Activated T-cell treated with anti-CD3 and anti-CD28 coated beads, Interleukin-2, amount 50 U/mL, for 4 hours (primary cell): ENCODE measurements at places on chromosomes 13 and 19. TPM values are rescaled to one million over a fixed set of nuclear protein-coding genes. Genes with fewer than 3 reads are reported as not detected.

The CCNA1 gene
- not detected for total RNA-seq

The RAB20 gene
- total RNA-seq, result 1.4 TPM

The URAD gene
- total RNA-seq, result not detected

The ZNF628 gene
- 12.6 TPM for total RNA-seq

The ZNF525 gene
- total RNA-seq, result 12.0 TPM

The ZNF888 gene
- 0.98 TPM for total RNA-seq

The STOML3 gene
- not detected for total RNA-seq

The GAPDHS gene
- total RNA-seq, result not detected

DNA sequence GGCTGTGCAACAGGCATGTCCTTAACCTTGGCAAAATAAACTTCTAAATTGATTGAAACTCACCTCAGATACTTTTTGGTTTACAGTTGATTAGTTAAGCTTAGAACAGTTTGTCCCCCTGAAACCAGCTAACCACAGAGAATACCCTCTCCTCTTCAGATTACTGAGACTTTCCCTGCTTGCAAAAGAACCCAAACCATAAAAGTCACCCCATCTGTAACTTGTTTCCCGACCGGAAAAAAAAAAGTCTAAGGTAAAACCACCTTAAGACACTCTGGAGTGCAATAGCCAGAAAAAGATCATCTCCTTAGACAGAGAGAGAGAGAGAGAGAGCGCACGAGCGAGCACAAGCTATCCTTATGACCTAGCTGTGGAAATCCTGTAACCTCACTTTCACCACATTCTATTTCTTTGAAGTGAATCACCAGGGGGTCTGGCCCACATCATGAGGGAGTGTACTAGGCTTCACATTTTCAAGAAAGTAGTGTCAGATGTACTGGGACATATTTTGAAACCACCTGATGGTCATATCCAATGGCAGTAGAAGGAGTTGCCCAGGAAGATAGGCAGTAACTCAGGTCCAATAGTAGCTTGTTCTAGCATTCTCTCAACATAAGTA lies 11.1 kb upstream of the GTF2F2 start:
- no peak for DNase-seq

GRCh38 chr13:67134417-67135129 lies 95.6 kb downstream of the PCDH9 start:
- no peak for DNase-seq

DNA sequence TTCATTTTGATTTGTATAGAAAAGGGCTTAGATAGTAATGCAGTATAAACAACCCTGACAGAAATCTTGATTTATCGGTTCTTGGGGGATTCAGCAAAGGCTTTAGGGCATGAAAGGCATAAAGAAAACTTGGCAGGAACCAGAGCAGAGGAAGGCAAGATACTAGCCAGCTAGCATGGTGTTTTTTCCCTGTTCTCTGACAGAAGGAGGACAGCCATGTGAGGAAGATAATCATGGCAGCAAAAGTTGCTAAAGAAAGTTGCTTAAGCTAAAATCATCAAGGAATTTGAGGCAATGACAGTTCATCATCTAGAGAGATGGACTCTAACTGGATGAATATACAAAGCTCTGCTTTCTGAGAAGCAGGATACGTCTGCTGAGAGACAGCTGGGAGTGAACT lies 294.1 kb downstream of the KCNRG start:
- DNase-seq, result no peak

DNA sequence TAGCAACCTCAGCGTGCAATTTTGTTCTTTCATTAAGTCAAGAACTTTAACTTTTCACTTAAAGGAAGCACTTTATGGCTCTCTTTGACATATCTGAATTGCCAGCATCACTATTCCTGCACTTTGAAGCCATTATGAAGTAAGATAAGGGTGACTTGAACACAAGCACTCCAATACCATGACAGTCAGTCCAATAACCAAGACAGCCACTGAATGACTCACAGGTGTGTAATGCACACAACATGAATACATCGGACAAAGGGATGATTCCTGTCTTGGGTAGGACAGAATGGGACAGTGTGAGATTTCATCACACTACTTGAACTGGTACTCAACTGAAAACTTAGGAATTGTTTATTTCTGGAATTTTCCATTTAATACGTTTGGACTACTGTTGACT lies 233.7 kb upstream of the IPO5 start:
- DNase-seq, result no peak

DNA sequence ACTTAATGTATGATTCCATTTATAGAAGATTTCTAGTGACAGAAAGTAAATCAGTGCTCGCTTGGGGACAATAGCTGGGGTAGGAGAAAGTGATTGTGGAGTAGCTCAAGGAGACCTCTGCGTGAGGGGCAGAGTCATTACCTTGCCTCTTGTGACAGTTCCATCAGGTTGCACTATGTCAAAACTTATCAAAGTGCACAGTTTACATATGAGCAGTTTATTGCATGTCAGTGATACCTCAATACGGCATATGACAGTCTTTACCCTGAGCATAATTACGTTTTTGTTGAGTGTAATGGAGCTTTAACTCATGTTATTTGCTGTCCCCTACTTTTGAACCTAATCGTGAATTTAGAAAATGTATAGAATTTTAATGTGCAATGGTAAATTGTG lies 15.0 kb downstream of the ARHGEF7 start:
- no peak for DNase-seq

DNA sequence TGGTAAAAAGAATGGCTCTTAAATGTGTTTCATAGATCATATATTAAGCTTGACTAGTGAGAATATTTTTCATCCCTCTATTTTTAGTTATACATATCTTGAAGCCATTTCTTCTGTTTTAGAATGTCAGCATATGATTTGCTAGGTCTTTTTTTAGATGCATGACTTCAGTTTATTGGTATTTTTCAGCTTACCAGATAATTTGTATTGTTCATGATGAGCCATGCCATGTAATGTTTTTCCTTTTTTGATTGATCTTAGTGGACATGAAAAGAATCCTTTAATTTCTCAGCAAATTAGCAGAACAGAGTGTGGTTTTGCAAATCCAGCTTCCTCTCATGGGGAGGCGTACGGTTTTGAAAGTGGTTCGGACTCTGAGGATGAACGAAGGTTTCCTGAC lies 168.5 kb downstream of the LMO7 start:
- DNase-seq, result no peak

DNA sequence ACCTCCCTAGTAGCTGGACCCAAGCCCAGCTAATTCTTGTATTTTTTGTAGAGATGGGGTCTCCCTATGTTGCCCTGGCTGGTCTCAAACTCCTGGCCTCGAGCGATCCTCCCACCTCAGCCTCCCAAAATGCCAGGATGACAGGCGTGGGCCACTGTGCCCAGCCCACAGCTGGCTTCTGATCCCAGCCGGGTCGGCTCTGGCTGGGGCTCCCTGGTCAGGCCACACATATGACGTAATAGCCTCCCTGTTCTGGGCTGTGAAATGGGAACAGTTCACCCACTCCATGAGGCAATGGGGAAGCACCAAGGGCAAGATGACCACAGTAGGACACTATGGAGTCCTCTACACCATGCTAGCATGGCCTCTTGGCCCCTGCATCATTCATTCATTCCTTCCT lies 41.1 kb downstream of the TINCR start:
- no peak for DNase-seq

DNA sequence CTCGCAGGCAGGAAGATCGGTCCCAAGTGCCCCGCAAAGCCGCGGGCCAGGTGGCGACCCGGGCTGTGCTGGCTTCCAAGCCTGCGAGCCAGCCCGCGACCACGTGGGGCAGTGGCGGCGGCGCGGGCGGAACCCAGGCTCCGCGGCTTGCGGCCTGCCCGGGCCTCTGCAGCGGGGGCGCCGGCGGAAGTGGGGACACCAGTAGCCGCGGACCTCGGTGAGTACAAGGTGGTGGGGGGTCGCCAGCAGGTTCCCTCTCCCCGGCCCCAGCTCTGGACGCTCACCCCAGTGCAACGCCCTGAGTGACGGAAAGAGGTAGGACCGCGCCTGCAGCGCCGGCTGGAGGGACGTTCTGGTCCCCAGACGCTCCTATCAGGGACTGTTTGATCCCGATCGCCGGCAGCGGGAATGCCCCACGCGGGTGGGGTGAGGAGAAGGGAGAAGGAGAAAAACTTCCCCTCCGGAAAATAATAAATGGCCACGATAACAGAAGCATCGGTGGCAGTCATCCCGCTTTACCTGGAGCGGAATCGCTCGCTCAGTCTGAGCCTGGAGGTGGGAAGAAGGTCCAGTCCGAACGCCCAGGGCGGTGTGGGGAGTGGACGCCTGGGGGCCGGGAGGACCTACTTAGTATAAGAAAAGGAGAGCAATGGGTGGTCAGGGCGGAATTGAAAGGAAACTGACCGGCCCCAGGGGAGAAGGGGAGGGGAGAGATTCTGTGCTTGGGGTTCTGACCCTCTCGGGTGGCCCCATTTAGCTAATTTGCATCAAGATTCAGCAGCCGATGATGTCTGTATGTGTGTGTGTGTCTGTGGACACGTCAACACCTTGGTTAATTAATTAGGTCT lies at the start of gene GEMIN7:
Gene GEMIN7 (plus strand): TSS at position 198 of the 848 bp plus-strand sequence. CDS start 10,855 bp downstream, outside the sequence.
- peak; percentile 73 for DNase-seq

DNA sequence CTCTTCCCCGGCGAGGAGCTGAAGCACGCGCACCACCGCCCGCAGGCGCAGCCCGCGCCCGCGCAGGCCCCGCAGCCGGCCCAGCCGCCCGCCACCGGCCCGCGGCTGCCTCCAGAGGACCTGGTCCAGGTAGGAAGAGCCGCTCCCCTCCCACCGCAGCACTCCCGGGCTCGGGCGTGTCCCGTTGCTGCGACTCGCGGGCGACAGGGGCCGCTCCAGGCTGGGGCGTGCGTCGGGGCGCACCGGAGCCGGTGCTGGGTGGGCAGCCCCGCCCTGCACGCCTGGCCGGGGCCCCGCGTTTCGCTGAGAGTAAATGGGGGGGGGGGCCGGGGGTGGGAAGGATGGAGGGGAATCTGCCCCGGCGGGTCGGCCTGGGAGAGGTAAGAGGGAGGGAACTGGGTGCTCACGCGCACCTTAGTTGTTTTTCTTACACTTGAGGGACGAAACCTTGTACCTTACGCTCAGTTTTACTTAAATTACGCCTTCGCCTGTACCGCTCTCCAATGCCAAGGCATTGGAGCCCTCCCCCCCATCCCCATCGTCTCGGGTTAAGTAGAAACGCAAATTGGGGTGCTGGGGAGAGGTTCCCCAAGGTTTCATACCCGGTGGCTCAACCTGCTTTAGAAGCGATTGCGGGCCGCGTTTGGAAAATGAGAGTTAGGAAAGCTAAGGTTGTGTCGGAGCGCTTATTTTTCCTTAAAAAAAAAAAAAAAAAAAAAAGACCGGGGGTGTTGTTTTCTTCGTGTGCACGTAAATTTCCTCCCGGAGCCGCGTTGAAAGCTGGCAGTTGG lies 850 bp downstream of the KLF5 start:
- peak; percentile 22 for DNase-seq

GRCh38 chr13:28355822-28356371 lies 139.0 kb downstream of the FLT1 start:
- no peak for DNase-seq

DNA sequence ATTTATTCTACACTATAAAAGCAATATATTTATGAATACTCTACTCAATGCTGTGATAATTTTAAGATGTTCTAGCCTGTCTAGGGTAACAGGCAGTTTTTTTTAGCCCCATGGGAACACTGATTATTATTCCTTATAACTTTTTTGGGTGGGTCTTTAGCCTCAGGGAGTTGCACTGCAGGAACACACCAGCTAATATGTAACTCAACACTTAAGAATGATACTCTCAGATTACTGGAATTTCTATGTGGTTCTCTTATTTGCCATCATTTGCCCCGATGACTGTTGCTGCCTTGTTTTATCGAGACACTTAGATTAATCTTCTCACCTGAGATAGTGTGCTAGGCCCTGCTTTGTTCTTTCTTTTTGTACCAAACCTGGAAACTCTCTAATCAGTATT lies 396.9 kb upstream of the SLITRK1 start:
- no peak for DNase-seq

- DNase-seq, result no peak
Measured at GRCh38 chr13:75481176-75482069, 546 bp downstream of the TBC1D4 start.

- no peak for DNase-seq
Measured at GRCh38 chr13:73103238-73103637, 44.4 kb downstream of the KLF5 start.

DNA sequence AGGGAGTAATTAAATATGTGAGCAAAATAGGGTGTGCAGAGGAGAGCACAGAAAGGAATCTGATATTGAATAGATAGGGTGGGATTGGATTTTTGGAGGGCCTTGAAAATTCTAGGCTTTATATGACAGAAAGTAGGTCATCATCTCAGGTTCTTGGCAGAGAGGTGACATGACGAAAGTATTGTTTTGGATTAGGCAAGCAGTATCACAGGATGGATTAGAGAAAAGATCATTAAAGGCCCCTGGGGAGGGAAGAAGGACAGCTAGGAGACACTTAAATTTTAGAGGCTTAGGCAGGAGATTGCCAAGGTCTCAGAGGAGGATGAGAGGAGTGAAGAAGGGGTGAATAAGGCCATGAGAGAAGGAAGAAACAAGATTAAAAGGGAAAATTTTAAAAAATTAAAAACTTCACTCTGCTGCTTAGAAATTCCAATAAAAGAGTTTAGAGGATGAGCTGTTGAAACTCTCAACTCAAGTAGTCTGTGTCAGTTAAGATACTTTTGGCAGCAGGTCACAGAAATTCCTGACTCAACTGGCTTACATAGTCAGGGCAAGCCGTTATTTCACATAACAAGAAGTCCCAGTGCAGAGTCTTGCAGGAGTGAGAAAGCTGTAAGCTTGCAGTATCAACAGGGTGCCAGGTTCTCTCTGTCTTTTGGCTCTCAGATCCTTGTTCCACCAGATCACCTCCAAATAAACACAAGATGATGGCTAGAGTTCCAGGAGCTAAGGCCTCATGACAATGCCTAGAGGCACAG lies 8.8 kb downstream of the GPC6 start:
- no peak for DNase-seq

DNA sequence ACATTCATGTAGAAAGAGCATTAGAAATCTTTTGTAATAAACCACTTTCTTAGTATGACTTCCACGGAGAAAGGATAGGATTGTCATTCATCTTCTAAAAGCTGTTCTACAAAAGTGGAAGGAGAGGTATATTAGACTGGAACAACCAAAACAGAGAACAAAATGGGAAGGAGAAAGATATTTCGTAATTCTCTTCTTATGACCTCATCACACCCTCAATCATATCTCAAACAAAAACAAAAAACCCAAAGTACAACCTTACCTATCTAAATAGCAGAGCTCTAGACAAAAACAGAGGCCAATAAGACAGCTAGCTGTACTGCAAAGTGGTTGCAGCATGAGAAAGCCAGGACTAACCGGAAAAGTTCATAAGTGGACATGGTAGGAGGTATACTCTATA lies 46.3 kb downstream of the DACH1 start:
- DNase-seq, result no peak

DNA sequence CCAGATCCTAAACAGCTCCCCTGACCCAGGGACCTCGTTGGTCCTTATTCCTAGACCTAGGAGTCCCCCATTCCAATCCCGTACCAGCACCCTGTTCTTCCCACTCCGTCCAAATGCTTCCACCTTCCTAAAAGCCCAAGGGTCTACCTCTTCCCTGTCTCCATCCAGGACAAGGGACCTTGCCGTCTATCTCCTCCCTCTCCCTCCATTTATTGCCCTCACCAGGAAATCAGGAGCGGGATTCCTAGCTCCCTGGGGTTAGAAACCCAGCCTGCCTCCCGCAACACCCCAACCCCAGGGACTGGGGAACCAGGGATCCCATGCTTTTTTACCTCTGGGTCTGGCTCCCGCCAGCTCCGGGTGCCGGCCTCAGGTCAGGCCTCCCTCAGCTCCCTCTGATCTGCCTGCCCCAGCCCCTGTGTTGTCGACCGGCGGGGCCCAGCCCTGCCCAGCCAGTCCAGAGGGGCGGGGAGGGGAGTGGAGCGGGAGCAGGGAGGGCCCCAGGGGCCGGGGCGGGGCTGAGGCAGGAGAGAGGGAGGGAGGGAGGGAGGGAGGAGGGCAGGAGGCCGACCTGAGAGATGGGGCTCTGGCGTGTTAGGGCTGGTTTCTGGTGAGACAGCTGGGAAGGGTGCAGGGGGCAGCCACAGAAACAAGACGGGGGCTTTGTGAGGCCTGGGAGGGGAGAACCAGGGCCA lies at the start of gene B3GNT8:
Gene B3GNT8 (minus strand): TSS at position 423 of the 695 bp plus-strand sequence. CDS start 596 bp downstream, outside the sequence.
- DNase-seq, result peak; percentile 30
